ENCODE measurements at places on chromosomes 4 and X.
A peak's percentile ranks its signal among the peaks of the same experiment; 100 is the strongest.

GRCh38 chr4:17577665-17578481 lies 875 bp downstream of the LAP3 start:
- DNase-seq: no peak

DNA sequence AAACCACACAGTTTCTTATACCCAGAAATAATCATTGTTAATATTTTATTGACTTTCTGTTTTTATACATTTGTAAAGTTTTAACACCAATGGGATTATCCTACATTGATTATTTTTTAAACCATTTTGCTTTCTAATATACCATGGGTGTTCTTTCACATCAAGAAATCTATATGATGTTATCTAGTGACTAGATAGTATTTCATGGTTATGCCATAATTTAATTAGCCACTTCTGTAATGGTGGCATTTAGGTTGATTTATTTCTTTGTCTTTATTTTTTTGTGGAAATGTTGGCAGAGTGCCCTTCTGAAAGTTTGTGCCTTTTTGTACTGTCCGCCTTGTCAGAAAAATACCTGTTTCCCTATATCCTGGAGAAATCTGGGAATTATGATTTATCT lies 193.3 kb downstream of the CEP135 start:
- no peak for DNase-seq

DNA sequence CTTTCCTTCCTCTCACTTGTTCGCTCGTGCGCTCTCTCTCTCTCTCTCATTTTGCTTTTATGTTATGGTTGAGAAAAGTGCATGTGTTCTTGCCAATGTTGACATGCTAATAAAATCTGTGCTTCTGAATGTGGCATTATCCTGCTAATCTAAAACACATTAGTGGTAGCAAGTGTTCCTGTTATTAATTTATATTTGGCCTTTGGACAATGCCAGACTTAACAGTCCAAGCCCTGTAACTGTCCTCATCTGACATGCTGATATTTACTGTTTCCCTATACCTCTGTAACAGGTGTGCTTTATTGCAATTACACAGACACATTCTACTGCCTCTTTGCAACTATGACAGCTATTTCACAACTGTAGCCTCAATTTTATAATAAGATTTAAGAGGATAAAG lies 2.7 kb downstream of the PPARGC1A start:
- DNase-seq: no peak

DNA sequence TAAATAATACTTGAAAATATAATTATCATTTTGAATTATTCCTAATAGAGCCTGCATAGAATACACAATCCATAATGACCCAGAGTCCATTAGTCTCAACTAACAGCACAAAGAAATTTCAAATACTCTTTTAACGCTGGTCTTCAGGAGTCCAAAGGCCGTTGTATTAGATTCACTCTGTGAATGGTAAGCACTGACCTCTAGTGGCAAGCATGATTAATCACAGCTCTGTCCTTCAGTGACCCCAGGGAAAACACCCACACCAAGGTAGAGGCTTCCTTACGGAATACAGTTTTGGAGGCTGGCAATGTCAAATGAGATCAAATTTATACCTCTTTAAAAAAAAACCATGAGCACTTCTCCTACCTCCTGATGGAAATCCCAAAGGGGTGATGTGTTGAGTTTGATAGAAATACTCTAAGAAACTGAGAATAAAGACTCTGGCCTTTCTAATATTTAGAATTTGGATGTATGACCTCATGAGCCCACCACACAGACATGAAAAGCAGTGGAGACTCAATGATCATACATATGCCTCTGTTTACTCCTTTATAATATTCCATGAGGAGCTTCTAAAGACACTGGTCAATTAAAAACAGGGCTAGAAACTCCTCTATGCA lies 147.2 kb upstream of the DKK2 start:
- DNase-seq: no peak

DNA sequence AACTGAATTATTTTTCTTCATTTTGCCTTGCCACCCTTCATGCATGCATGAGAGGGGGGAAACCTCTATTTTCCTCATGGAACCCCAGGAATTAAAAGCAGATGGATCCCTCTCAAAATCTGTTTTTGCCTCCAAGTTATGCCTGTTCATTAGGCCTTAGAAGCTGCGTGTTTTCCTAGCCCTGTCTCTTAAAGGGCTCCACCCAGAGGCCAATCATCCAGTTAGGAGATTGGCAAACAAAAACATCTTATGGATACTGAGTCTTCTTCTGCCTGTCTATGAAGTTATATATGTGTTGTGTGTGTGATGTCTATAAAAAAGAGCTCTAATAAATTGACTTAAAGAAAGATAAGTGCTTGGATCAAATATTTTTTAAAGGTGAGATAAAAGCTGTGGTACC lies 142.9 kb downstream of the ANAPC10 start:
- no peak for DNase-seq

GRCh38 chr4:22237155-22237751 lies 278.6 kb downstream of the ADGRA3 start:
- peak; percentile 4 for DNase-seq

DNA sequence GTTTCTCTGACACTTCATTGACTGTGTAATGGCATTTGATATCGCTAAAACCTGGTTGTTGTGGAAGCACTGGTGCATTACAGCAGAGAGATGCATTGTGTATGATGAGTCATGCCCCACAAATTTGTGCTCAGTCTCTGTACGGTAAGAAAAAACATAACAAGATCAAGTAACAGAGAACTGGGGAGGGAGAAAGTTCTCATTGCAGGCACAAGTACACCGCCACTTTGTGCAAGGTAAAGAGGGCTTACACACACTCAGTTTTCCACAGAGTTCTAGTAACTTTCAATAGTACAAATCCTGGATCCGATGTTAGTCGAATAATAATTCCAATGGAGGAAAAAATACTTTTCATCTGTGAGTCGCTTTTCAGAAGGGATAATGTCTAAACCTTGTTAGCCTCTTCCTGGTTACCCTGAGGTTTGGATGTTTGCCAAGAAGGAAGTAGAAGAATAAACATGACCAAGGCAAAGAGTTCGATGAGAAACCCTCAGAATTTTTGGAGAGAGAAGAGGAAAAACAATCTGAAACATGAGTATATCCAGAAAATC lies 512.5 kb upstream of the SLIT2 start:
- no peak for DNase-seq

DNA sequence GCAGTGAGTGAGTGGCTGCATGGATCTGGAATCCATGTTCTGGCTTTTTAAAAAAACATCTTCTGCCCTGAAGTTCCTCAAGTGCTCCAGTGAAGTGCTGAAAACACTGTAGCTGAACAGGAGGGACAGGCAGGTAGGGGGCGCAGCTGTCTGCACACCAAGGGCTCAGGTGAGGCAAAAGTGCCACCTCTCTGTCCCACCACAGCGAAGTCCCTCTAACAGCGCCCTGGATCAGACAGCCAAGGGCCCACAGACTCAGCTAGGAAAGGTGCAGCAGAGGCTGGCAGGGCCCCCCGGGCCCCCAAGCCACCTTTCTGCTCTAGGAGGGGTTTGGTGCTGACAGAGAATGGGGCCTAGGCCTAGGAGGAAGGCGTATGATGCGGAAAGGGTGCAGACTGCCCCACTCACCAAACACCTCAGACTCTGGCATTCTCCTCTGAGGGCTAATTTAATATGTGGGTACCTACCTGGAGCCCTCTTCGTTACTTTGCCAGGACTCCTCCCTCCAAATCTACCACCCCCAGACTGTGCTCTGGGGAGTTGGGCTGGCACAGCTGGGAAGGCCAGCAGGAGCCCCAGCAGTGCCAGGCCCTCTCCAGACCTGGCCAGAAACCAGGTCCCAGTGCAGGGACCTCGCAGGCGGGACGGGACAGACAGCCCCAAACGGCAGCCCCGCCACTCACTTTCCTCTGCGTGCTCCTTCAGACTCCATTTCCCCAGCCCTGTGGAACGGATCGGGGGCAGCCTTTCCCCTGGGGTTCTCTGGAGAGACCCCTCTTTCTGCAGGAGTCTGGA lies 73.7 kb downstream of the ENPP6 start:
- no peak for DNase-seq

DNA sequence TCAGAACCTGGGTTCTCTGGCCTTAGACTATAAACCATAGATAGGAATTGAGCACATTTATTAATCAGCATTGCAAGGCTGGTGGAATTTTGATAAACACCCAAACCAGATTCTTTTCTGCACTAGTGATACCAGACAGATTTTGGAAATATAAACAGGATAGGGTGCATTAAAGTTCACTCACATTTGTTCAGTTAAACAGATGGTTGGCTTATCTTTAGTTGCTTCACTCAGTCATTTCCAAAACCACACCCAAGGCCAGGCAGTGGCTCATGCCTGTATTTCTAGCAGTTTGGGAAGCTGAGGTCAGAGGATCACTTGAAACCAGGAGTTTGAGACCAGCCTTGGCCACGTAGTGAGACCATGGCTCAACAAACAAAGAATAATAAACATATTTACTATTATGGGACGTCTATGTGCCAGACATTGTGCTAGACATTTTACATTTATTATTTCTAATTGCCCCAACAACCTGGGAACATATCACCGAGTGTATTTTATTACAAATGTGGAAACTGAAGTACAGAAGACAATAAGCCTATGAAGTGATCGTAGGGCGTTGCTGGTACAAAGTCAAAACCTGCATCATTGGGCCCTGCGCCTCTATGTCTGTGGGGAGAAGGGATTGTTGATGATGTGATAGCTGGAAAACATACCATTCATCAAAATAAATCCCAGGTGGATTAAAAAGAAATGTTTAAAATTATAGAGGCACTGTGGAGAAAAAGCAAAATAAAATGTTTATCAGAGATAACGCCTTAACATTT lies 15.0 kb downstream of the ADD1 start:
- no peak for DNase-seq

GRCh38 chr4:41058426-41058825 lies 155.9 kb downstream of the APBB2 start:
- DNase-seq: no peak

GRCh38 chrX:68932611-68933010 lies 103.8 kb downstream of the EFNB1 start:
- DNase-seq: no peak

DNA sequence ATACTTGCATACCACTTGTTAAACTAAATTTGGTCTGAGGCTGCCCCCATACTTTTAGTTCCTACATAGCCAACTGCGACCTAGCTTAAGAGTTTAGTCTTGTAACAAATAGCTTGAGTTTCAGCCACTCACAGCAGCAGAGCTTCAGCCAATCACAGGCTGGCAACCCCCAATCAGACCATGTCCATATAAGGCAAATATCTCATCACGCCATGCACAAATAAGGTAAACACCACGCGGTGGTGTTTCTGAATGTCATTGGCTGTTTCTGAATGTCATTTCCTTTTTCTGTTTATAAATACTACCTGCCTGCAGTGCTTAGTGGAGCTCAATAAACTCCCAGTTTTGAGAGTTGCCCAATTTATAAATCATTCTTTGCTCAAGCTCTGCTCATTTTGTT lies 143.1 kb upstream of the MAD2L1 start:
- DNase-seq: no peak
